ENCODE measurements at places on chromosomes 5 and 9. TPM values are rescaled to one million over a fixed set of nuclear protein-coding genes. Genes with fewer than 3 reads are reported as not detected.

The CYLC2 gene
- not detected for polyA plus RNA-seq

The CACFD1 gene
- 8.5 TPM for polyA plus RNA-seq

The C5 gene
- 3.0 TPM for polyA plus RNA-seq

The ATP10B gene
- 1.8 TPM for polyA plus RNA-seq

The CCNO gene
- polyA plus RNA-seq, result 8.2 TPM

The APBA1 gene
- 1.6 TPM for polyA plus RNA-seq

The EIF4E1B gene
- polyA plus RNA-seq, result 0.20 TPM

The SH3TC2 gene
- 0.11 TPM for polyA plus RNA-seq
